ENCODE measurements at places on chromosomes 13 and 19. TPM values are rescaled to one million over a fixed set of nuclear protein-coding genes. Genes with fewer than 3 reads are reported as not detected.

- no peak for DNase-seq
These were observed 73.6 kb downstream of the KDM4B start for GRCh38 chr19:5042556-5042955.

- DNase-seq = no peak
These were observed 97.0 kb upstream of the GPR183 start for GRCh38 chr13:99404005-99404755.

DNA sequence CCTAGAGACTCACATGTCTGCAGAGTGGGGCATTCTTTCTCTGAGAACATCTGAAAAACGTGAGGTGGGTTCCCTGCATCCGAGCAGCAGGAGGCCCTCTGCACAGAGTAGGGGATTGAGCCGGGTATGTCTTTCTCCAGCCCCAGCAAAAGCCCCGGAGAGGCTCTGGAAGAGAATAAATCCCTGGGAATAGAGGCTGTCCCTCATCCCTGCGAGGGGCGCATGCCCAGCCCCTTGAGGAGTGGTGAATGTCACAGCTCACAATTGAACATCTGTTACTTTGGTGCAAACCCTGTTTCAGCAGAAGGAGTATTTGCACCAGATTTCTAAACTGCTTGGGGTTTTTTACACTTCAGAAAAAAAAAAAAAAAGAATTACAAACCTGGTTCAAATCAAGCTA, 164.6 kb downstream of the FGF14 start:
- no peak for DNase-seq

DNA sequence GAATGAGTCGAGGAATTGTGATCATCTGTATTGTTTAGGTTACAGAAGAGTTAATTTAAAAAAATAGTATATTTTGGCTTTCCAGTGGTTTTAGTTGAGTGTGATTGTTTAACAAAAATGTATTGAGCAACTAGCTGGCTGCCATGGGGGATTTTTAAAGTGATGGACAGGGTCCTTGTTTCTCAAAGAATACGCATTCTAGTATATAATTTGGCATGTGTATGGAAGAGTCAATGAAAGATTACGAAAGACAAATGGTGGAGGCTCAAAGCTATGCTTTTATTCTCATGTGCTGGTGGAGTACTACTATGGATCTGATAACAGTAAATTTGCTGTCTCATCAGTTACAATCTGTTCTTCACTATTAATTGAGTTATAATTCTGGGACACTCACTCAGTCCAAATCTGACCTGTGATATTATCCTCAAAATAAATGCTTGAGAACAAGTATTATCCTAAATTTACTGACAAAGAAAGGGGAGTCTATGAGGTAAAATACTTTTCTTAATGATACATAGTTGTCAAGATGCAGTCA, 240.0 kb downstream of the GPC6 start:
- no peak for DNase-seq

- DNase-seq = no peak
These were observed 318.4 kb downstream of the DCLK1 start for GRCh38 chr13:35812736-35813135.

DNA sequence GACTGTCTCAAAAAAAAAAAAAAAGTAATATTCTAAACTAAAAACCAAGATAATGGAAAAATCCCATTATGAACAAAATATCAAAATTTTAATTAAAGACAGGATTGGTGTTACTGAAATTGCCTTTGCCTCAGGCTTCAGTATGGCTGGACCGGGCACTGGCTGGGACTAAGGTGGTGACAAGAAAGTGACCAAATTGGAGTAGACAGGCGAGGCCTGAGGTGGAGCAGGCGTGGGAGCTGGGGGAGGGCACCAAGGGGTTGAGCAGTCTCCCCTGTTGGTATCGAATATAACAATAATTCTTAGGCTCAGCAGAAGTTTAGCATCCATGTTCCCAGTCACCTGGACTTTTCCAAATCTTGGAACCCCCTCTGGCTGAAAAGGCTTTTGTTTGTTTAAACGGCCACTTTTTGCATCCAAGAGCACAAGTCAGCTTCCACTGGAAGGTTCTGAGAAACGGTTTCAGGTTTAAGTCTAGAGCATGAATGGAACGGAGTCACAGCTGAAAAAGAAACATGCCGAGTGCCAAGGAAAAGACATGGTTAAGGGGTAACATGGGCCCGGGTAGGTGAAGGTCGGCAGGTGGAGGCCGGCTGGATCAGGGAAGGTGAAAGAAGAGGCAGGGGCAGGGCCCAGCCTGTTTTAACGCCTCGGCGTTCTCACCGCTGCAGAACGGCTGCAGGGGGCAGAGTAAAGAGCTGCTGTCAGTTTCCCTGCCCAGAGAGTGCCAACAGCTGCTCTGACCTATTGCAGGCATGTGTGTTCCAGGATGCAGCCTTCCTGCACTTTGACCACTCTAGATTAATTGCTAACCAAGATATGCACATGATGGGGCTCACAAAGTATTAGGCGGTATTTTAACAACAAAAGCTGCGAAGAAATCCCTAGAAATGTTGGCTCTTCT, 104.4 kb downstream of the TM9SF2 start:
- DNase-seq = peak; percentile 64

DNA sequence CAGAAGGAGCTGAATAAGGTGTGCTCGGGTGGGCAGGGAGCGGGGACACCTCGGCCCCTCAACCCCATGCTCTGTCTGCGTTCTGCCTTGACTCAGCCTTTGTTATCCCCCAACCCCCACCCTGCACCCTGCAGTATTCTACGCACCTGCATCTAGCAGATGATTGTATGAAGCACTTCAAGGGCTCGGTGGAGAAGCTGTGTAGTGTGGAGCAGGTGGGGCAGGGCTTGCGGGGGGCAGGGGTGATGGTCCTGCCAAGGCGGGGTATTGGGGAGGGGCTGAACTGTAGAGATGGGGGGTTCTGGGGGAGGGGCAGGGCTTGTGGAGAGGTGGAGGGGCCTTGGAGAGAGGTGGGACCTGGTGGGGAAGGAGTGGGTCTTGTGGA, 6.1 kb downstream of the STXBP2 start:
- peak; percentile 32 for DNase-seq

DNA sequence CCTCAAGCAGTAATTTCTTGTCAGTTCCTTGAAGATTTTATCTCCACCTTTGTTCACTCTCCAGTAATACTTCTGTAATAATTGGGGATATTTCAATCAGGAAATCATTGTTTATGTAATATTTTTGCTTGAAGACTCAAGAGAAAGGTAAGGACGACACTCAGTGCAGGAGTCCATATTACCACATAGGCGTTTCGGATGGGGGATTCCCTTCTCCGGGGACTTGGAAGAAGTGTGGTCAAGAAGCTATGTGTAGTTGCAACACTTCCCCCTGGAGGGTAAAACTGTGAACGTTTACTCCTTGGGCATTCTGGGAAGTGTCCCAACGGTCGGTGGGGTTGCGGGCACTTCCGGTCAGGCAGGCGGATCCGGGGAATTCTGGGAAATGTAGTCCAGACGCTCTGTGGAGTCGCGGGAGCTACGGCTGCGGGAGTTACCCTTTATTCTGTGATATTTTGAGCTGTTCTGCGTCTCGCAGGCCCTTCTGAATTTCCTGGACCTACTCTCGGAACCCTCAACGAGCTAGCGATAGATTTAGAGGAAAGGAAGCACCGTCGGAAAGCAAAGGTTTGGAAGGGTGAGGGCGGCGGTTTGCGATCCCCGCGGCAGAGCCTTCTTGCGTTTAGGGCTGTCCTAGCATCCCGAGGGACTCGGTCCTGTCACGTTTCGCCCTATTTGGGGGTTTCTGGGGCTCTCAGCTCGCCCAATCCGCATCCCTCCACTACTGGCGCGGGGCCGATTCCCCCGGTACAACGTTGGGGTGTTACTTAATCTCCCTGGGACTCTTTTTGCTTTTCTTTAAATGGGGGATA, at the start of gene ZNF221:
ZNF221 (plus strand) TSS at position 395 of the 812 bp plus-strand sequence. CDS start 11,499 bp downstream, outside the sequence.
- peak; percentile 96 for DNase-seq

The PCP2 gene
- polyA plus RNA-seq = 0.34 TPM

All from right cardiac atrium (tissue), 5 donors.